Muscle of back (tissue), 13 donors: ENCODE measurements at places on chromosomes 6 and 20.

- DNase-seq = no peak
Observed at GRCh38 chr6:1486387-1486786, 97.0 kb downstream of the FOXF2 start.

DNA sequence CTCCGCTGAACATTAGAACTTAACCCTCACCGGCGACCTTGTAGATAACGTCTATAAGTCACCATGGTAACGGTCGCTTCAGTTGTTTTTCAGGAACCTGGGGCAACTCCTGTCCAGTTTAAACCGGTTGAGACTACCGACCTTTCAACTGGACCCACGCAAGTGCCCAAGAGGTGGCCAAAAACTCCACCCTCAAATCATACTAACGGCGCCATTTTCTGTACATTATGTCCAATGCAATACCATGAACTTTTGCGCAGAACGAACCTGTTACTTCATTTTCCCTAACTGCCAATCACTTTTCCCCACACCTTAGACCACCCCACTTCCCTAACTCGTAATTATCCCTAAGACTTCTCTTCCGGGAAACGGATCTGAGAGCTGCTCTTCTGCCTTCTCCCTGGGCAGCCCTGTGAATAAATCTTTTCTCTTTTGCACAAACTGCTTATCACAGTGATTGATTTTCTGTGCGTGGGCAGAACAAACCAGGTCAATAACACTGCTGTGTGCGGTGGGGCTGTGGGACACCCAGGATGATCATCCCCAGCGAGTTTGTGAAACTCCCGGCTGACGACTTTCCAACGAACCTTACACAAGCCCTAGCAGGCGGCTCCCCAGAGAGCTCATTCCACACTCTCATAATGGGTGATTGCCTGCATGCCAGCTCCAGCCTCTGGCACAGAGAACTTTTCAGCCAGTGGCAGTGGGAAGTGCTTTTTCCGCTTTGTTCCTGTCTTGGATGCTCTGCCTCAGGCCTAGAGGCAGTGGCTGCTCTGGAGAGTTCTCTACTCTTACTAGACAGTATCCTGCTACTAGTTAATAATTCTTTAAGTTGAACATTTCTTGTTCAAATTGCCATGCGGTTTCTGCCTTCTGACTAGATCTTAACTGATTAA is 28.6 kb downstream of the GPX5 start:
- DNase-seq = no peak

GRCh38 chr20:37651932-37652331 is 41.9 kb upstream of the CTNNBL1 start:
- no peak for DNase-seq

GRCh38 chr6:149395185-149395584 is 4.9 kb upstream of the SUMO4 start:
- no peak for DNase-seq

GRCh38 chr6:29589423-29590048 is 4.6 kb downstream of the OR2H2 start:
- DNase-seq = peak; percentile 66

DNA sequence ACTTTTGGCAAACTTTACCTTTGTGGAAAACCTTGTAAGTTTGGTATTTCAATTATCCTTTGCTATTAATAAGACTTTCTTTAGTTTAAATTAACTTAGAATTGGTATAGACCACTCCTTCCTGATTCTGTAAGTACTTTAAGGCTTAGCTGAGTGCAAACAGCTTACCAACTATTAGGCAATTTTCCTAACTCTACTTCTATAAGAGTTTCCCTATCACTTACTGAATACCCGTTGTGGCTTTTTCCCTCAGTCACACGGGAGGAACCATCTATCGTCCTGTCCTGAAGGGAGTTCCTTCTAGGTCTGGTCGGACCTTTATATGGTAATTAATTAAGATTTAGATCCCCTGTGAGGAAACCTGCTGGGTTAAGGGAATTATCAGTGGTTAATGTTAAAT is 9.6 kb downstream of the SLC35A1 start:
- no peak for DNase-seq

DNA sequence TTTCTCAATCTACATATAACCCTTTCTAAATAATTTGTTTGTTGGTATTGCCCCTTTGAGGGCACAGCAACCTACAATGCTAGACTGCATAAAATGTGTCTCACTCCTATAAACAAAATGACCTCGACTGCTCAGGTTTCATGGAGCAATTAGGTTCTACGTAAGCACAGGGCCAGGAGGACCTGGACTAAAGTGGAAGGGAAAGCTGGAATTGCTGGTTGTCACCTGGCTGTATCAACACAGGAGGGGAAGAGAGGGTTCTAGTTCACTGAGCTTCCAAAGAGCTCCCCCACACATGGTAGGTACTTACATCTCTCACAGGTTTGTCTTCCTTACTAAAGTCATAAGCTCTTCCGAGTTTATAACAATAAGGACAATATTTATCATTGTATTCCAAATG is 51.0 kb downstream of the NCOA6 start:
- DNase-seq = no peak

- no peak for DNase-seq
Observed at GRCh38 chr20:21064924-21065323, 41.2 kb downstream of the LINC00237 start.
